ENCODE measurements at places on chromosomes 11 and 22.

GRCh38 chr11:35012467-35013191, 96.2 kb downstream of the PDHX start:
- DNase-seq: no peak

DNA sequence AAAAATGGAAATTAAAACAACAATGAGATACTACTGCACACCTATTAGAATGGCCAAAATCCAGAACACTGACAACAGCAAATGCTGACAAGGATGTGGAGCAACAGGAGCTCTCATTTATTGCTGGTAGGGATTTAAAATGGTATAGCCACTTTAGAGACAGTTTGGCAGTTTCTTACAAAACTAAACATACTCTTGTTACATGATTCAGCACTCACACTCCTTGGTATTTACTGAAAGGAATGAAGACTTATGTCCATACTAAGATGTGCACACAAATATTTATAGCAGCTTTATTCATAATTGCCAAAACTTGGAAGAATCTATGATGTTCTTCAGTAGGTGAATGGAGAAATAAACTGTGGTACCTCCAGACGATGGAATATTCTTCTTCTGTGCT, 40.8 kb downstream of the PGM2L1 start:
- DNase-seq: no peak

- no peak for DNase-seq
These were observed 5.0 kb downstream of the EIF4G2 start for GRCh38 chr11:10803676-10804075.

- DNase-seq: peak; percentile 78
These were observed 22.4 kb upstream of the APOBEC3A start for GRCh38 chr22:38935023-38935422.

GRCh38 chr11:6824136-6824823, 21.2 kb upstream of the OR10A5 start:
- no peak for DNase-seq

DNA sequence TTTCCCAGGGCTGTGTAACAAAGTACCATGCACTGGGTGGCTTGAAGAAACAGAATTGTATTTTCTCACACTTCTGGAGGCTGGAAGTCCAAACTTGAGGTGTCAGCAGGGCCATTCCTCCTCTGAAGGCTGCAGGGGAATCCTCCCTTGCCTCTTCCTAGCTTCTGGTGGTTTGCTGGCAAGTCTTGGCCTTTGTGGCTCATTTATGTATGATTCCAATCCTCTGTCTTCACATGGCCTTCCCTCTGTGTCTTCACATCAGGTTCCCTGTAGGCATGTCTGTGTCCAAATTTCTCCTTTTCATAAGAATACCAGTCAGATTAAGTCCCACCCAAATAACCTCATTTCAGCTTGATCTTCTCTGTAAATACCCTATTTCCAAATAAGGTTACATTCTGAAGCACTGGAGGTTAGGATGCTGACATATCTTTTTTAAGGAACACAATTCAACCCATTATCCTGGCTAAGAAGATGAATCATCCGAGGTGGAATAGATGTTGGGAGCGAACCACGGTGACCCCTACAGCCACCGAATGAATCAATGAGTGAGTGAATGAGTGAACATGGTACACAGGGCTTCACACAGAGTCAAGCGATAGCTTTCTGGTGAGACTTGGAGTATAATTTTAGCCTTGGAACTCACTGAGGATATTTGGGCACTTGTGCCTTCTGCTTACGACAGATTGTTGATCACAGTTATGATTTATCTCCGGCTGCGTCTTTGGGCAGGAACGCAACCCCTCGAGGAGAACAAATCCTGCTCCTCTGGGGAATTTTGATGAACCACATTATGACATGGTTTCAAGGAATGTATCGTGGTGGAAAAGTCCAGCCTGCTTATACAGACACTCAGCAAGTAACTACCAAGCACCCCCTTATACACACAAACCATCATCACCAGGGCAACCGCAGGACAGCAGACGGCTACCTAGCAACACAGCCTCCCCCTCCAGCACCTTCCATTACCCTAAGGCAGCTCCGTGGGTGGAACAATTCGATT, 34.3 kb upstream of the MICAL2 start:
- DNase-seq: no peak

GRCh38 chr11:68142028-68142412, 20.8 kb upstream of the CHKA start:
- peak; percentile 35 for DNase-seq

DNA sequence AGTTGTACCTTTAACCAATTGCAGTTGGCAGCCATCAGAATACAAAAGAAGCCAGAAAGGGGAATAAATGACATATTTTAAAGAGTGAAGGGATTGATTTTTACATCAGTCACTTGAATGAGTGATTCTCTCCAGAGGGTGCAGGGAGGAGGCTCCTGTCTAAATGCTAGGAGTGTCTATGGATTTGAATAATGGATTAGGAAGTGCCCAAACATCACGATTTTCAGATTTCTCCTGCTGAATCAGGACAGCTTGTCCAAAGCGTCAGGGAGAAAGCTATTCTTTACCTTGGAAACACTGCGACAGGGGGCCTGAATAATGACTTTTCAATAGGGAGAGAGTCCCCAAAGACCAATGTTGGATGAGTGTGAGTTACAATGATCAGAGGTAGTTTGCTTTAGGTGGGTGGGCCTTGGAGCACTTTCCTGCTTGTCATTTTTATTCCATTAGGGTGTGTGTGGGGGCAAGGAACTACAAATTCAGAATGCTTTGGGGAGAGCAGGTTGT, 735.5 kb downstream of the KCNA4 start:
- no peak for DNase-seq

DNA sequence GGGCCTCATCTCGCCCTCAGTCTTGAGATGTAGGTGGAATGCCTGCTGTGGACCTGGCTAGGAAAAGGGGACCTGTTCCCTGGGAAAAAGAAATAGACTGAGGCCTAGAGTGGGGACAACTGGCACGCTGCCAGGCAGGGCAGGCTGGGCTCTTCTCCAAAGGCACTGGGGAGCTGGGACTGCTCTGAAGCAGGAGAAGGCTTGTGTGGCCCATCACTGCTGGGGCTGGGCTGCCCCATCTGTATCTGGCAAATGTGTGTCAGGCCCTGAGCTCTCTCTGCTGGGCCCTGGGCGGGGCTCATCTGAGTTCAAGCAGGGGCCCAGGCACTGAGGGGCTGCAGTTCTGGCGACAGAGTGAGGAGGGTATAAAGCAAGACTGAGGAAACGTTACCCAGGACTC, 32.9 kb downstream of the ARVCF start:
- DNase-seq: peak; percentile 53

- peak; percentile 87 for DNase-seq
These were observed 30.6 kb upstream of the TSKU start for GRCh38 chr11:76752321-76753143.

- no peak for DNase-seq
These were observed 173.4 kb upstream of the SESN3 start for GRCh38 chr11:95404370-95404769.

DNA sequence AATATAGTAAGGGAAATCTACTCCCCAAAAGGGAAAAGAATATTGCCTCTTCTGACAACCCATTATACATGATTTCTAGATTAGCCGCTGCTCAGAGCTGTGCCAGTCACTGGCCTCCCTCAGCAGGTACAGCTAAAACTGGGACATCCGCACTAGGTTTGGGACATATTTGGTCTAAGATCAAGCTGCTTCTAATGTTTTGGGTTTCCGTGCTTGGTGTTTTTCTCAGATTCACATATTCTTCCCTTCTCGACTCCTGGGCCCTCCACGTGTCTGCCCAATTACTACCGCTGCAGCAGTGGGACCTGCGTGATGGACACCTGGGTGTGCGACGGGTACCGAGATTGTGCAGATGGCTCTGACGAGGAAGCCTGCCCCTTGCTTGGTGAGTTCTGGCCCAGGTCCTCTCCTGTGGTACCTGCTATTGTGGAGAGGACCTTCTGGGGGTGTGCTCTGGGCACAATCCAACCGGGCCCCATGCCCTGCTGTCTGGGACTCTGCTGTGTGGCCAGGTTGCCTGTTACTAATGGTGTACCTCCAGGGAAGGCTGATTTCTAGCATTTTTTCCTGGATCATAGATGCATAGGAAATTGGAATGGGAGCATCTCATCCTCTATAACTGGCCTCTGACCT, 138.1 kb upstream of the SORL1-AS1 start:
- DNase-seq: no peak

- no peak for DNase-seq
These were observed 8.9 kb downstream of the TTC9C start for GRCh38 chr11:62737196-62737595.

DNA sequence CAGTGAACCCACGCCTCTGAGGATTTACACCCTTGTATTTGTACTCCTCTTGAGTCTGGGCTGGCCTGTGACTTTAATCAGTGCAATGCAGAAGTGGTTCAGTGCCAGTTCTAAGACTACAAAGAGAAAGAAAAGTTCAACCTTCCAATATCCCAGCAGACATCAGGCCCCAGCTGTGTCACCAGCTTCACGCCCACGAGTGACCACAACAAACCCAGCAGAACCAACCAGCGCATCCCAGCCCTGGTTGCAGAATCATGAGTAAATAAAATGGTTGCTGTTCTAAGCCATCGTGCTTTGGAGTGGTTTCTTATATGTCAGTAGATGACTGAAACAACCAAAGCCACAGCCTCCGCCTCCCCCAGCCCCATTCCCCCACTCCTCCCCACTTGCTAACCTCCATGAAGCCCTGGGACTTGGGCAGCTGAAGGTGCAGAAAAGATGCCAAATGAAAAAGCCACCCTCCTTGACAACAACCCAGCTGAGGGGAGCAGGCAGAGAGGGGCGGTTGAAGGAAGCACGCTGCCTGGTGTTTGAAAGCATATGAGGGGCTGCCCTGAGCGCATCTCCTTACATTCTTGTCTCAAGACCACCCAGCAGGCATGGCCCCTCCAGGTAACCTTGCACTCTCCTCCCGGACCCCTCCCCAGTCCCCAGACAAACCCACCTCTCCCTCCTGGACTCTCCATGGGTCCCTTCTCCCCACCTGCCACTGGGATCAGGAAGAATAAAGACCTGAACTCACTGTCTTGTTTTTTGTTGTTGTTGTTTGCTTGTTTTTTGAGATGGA, 20.9 kb downstream of the TSKU start:
- DNase-seq: no peak

GRCh38 chr11:89136606-89137005, 41.1 kb upstream of the TYR start:
- DNase-seq: no peak

GRCh38 chr22:30829901-30830550, 135.4 kb downstream of the OSBP2 start:
- DNase-seq: no peak

GRCh38 chr11:86978247-86978646, 23.1 kb upstream of the FZD4 start:
- no peak for DNase-seq

DNA sequence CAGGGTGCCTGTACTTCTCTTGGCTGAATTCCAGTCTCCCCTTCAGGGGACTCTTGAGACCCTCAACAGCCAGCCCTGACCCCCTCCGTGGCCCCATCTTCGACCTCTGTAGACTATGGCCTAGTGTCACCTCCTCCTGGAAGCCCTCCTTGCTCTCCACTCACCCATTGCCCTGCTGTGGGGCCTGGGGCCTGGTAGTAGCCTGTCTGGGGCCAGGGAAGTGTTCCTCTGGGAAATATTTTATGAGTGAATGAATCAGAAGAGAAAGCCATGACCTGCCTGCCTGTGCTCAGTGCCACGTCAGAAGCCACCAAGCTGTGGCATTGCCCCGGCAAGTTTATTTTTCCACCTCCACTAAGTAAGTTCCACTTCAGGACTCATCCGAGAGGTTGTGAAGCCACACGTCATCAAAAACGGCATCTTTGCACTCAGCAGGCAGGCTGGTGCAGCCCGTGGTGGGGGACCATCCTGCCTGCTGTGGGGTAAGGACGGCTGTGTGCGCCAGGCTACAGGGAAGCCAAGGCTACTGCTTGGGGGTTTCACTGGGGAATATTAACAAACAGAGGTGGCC, 59.6 kb upstream of the PPARA start:
- peak; percentile 7 for DNase-seq

GRCh38 chr11:123484448-123484847, 54.4 kb downstream of the GRAMD1B start:
- no peak for DNase-seq

GRCh38 chr11:107770551-107770951, 58.7 kb upstream of the SLN start:
- DNase-seq: no peak

DNA sequence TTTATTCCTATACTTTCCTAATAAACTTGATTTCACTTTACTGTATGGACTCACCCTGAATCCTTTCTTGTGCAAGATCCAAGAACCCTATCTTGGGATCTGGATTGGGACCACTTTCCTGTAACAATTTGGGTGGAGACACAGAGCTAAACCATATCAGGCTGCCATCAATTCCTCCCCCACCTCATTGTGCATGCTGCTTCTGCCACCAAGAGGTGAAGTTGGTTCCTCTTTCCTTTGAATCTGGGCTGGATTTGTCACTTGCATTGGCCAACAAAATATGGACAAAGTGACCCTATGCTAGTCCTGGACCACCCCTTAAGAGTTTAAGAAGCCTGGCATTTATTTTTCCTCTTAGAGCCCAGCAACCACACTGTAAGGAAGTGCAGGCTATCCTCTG, 39.4 kb upstream of the CEP295 start:
- no peak for DNase-seq

DNA sequence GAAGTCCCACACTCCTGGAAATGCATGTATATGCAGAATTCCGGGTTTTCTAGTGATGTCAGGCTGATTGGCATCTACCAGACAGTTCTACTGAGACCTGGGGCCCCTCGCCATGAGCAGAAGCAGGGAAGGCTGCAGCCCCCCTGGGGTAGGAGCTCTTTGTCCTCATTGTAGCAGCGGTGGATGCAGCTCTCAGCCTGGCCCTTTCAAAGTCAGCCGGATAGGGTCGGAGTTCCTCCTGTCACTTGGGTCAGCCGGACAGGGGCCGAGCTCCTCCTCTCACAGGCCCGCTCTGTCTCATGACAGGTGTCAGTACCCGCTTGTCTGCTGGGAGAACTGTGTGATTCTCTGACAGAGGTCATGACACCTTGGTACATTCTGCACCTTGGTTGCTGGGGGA, 30.0 kb downstream of the MRGPRD start:
- no peak for DNase-seq

DNA sequence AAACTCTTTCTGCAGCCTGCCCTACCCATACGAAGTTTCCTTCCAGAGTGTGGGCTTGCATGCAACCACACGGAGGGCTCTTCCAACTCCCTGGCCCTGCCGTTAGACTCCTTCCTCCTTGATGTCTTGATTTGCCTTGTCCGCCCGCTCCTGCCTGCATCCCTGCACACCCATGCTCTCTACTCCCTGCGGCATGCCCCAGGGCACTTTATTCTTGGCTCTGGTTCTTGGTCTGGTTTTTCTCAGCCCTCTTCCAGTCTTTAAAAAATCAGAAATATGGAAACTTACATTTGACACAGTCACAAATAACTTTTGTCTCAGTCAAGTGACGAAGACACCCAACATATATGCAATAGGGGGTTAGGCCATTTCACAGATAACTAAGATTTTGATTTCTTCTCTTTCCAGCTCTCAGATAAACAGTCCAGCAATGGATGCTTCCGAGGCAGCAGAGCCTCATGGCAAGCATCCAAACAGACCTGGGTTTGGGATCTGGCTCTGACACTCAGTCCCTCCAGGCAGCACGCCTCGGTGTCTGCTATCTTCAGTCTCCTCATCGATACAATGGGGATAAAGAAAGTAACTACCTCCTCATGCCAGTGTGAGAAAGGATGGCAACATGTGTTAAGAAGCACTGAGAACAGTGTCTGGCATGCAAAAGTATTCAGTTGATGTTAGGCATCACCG, 15.7 kb upstream of the OPCML start:
- no peak for DNase-seq

- DNase-seq: peak; percentile 12
These were observed 319.3 kb downstream of the CADM1 start for GRCh38 chr11:115184901-115185300.

Data from heart right ventricle (tissue), 16 donors.